ENCODE measurements at places on chromosomes 6 and 20.

- DNase-seq: no peak
Observed at GRCh38 chr6:33745548-33745947, 1.2 kb downstream of the IP6K3 start.

- DNase-seq: no peak
Observed at GRCh38 chr6:168209420-168209819, 110.2 kb downstream of the DACT2 start.

DNA sequence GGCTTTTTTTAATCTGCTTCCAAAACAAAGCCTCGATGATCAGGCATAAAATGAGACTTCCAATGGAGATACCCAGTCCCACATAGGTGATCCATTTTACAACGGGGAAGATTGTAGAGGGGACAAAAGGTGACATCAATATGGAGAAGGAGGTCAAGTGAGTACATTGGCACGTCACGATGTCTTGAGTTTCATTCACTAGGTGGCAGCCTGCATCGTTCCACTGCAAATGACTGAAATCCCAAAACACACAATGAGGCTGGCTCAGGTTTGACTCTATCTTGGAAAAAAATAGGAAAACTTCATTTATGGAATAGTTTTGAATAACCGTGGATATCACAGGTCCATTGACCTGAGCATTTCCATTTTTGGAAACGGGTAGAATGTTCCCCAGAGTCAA is 32.5 kb downstream of the ADGRF1 start:
- DNase-seq: no peak

DNA sequence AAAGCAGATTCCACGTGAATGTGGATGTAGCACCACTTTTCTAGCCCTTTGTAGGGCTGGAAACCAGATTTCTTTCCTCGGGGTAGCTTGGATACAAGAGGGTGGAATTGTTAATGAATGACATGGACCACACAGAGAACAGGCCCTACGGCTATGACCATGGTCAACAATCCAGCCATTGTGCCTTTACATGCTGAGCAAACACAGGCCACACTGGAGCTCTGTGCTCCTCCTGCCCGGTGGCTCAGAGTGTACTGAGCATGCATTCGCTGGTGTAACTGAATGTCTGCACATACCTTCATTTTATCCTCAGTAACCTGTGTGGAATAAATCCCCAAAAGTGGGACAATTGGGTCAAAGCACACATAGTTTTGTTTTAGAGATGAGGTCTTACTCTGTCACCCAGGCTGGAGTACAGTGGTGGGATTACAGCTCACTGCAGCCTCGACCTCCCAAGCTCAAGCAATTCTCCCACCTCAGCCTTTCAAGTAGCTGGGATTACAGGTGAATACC is 32.8 kb downstream of the LRP11 start:
- DNase-seq: no peak

DNA sequence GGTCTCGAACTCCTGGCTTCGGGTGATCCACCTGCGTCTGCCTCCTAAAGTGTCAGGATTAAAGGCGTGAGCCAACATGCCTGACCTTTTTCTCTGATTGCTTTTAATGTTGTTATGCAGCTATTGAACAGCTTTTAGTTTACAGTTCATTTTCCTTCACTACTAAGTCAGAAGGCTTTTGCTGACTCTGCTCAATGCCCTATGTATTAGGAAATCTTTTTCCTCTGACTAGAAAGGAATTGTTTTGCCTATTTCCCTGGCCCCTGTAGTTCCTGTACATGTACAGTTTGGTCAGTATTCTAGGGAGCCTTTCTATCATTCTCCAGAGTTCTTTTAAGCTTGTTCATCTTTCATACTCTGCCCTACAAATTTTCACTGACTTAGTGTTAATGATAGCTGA is 280.2 kb downstream of the CDKAL1 start:
- no peak for DNase-seq

DNA sequence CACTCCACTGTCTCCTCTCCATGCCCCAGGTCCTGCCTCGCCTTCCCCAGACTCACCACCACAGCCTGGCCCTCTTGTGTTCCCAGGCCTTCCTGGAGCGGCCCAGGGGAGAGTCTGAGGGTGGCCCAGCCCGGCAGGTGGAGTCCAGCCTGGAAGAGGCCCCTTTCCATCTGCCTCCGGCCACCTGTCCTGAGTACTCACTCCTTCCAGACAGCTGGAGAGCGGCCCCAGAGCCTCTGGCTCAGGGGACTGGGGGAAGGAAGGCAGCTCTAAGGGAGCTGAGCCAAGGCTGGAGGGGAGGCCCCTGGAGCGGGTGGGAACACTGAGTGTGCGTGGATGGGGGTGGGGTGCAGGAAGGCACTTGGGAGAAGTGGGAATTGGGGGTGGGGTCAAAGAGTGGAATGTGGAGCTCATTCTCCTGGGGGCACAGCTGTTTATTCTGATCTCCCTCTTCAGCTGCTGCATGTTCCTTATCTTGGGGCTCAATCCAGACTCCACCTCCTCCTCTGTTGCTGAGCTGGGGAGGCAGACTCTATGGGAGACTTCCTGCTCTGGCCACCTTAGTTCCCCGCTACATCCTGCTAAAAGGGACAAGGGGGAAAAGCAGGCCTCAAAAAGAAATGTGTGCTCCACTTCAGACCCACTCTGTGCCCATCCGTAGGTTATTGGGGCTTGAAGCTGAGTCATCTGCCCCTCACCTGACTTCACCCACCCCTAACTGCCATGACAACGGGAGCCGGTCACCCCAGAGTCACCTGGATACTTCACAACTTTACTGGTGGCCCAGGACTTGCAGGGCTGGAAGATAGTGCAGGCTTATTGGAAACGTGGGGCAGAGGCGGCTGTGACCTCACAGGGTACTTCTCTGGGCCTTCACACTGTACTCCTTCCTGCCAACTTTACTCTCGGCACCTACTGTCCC is 19.5 kb upstream of the TAF8 start:
- peak; percentile 76 for DNase-seq

DNA sequence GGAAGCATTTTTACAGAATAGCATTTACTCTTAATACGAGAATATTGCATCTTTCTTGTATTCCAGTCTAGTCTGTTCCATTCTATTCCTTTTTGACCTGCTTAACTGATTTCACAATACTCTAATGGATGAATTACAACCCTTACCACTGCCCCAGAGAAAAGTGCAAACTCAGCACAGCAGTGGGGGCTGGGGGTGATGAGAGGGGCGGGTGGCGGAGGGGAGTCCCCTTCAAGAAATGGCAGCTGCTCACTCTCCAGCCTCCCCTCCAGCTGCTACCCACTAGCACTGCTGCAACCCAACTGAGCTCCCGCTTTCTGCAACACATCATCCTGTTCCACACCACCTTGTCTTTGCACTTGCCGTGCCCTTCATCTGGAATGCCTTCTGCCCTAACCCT is 30.1 kb downstream of the PIM1 start:
- no peak for DNase-seq

DNA sequence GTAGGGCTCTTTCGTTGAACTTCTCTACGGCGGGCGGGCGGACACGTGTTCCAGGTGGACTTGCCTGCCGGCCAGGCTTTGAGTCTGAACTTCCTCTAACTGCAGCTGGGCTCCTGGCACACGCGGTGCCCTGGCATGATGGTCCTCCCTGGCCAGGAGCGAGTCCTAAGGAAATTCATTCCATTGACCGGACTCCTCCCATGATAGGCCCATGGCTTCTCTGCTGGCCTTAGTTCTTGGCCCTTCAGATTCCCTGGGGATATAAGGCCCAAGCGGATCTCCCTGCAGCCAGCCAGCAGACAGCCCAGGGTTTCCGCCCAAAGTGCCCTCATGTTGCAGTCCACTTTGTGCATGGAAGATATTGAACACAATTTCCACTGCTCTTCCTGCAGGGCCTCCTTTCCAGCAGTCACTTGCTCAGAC is 39.4 kb downstream of the TBC1D7 start:
- no peak for DNase-seq

- no peak for DNase-seq
Observed at GRCh38 chr20:35039846-35040489, 52.6 kb downstream of the TRPC4AP start.

DNA sequence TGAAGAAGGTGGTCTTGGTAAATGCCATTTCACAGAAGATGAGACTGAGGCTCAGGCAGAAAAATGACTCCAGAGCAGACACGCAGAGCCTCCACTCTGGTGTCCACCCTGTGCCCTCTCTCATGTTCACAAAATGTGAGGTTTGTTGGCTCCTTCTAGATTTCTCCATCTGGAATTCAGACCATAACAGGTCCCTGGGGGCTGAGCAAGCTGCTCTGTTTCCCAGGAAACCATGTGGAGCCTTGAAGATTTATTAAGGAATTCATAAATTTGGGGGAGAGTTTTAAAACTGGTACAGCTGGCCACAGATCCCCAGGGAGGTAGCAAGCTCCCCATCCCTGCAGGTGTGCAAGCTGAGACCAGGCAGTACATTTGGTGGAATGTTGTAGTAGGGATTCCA is 38.8 kb upstream of the SIRPA start:
- DNase-seq: no peak

- no peak for DNase-seq
Observed at GRCh38 chr20:19915111-19915798, 101.9 kb upstream of the NAA20 start.

DNA sequence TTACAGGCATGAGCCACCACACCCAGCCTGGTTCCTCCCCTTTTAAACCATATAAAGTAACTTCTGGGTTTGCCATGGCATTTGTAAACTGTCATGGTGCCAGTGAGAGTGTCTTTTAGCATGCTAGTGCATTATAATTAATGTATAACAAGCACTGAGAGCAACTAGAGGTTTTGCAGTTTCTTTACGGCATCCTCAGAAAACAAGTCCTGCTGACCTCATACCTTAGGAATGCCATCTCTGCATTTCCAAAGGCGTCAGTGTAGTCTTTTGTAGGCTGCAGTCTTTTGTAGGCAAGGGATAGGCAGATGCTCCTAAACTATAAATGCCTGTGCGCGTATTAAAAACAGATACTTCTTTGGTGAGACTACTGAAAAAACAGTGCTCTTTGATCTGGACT is 75.0 kb upstream of the EZR start:
- no peak for DNase-seq

DNA sequence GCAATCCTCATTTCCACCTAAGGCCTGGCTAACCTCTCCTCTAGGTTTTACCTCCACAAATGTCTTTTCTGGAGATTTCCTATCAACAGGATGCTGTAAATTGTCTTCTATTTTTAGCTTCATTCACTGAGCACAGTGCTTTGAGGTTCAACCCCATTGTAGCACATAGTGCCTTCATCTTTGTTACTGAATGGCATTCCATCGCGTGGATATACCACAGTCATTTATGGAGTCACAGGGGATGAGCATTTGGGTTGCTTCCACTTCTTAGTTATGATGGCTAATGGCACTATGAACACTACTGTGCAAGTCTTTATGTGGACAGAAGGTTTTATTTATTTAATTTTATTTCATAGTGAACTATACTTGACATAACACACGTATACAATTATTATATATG is 387.1 kb downstream of the SMOC2 start:
- no peak for DNase-seq

GRCh38 chr20:3815703-3816315 is 4.5 kb upstream of the AP5S1 start:
- no peak for DNase-seq

- DNase-seq: peak; percentile 40
Observed at GRCh38 chr20:13261460-13262301, 40.6 kb downstream of the ISM1 start.

GRCh38 chr6:13695252-13695651 is 16.4 kb downstream of the RANBP9 start:
- no peak for DNase-seq

DNA sequence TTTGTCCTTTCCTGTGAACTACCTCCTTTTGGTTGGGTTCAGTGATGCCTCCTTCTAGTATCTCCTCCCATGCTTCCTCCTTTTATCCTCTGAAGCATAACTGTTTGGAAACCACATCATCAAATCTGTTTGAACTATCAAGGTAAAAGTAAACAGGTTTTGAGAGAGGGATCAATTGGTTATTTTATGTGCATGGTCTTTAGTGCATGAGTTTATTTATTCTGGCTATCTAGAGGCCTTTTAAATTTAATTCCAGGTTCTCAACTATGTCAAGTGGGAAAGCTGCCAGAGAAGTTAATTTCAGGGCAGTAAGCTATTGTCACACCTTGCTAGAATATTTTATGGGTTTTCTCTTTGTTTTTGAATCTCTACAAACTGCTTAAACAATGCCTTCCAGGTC is 54.1 kb downstream of the WASF1 start:
- no peak for DNase-seq

GRCh38 chr6:42038811-42039408 is 11.4 kb upstream of the TAF8 start:
- no peak for DNase-seq

GRCh38 chr6:36862164-36862847 is 12.3 kb downstream of the PPIL1 start:
- DNase-seq: no peak

GRCh38 chr20:49759266-49759950 is 45.7 kb upstream of the B4GALT5 start:
- no peak for DNase-seq

DNA sequence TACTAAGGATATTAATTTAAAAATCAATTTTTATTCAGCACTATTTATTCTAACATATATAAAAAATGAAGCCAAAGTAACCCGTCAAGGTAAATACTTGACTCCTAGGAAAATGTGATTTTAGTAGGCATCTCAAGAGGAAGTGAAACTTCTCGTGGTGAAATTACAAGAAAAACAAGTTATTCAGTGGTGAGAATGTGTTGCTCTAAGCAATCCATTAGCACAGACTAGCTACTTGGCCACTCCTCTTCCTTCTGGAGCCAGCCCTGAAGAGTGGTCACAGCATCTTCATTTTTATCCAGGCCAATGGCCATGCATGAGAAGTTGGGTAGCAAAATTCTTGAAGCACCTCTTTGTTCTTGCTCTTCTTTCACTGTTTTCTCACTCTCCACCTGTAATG is 40.4 kb upstream of the GFRAL start:
- DNase-seq: no peak

DNA sequence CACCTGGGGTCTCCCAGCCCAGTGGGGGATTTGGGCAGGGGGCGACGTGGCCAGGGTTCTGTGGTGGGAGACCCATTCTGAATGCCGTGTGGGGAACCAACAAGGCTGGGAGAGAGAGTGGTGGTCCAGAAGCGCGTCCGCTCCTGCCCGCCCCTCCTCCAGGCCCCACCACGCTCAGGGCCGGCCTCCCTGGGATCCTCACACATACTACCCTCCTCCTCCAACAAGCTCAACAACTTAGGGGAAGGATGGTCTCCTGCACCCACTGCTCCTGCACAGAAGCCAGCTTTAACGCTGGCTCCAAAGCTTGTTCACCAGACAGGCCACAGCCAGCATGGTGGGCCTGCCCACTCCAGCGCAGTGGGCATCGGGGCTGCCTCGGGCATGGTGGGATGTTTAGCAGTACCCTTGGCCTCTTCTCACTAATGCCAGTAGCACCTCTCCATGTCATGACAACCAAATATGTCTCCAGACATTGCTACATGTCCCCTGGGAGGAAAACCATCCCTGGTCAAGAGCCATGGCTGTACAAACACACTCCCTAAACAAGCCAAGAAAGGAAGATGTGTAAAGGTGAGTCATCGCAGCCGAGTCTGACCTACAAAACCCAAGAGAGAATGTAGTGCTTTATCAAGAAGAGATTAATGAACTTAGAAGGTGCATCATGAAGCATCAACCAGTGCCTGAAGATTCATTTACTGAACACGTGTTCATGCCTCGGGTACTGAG is 75.7 kb downstream of the BMP7 start:
- DNase-seq: no peak

Measured in heart right ventricle (tissue), 16 donors.